ENCODE measurements at places on chromosomes 5 and 9. TPM values are rescaled to one million over a fixed set of nuclear protein-coding genes. Genes with fewer than 3 reads are reported as not detected.

MARCHF3 gene
- total RNA-seq, result 1.4 TPM

CCDC152 gene
- total RNA-seq, result not detected

PKD2L2 gene
- total RNA-seq, result under 0.01 TPM

KIAA1958 gene
- 2.8 TPM for total RNA-seq

LRRC19 gene
- not detected for total RNA-seq

LCN1 gene
- total RNA-seq, result not detected

ATOX1 gene
- 45.8 TPM for total RNA-seq

ADAMTS12 gene
- not detected for total RNA-seq

ARHGEF28 gene
- 68.7 TPM for total RNA-seq
